ENCODE measurements at places on chromosomes 6 and 20.

DNA sequence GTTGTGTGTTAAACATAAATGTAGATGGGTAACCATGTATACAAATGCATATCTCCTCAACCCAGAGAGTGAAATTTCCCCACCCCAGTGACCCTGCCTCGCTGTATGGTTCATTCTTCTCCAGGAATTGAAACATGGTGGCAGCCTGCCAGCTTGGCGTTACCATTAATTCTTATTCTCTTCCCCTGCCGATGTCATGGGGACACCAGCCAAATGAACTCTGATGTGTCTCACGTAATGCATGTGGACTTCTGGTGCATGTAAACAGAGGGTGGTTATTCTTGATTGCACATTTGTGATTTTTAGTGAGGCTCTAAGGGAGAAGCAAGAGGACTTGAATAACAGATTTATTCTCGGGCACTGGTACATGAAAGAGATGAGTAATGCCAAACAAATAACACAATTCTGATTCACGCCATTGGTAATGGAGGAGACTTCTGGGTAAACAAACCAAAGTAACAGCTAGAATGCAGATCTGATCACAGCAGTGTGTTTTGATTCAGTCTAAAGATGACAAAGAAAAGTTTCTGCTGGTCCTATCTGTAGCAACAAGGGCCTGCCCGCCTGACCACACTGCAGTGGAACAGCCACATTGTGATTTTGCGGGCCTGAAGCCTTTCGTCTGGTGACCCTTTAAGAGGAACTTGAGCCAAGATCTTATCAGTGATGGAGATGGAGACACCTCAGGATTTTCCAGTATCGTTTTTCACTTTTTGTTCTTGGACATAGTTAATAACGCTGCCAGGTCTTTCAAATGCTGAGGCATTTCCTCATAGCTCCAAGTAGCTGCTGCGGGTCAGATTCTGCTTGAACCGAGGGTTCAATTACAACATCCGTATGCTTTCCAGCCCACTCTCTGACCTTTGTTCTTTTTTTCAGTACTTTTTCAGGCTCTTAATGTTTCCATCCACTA lies 171.8 kb upstream of the AKAP12 start:
- no peak for DNase-seq

DNA sequence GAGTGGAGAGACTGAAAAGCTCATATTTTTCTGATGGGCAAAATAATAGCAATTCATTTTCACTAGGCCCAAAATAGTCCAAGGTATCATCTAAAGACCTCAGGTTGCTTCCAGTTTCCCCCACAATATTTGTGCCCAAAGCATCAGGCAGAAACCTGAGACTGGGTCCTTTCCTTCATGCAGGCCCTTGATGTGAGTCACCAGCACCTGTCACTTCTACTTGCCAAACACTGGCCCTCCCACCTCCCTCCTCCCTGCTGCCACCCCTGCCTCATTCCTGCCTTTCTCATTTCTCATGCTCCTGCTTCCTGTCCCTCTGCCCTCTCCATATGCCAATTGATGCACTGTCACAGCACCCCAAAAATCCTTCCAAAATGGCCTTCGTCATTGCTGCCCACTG lies 230.4 kb upstream of the CST7 start:
- DNase-seq, result no peak

DNA sequence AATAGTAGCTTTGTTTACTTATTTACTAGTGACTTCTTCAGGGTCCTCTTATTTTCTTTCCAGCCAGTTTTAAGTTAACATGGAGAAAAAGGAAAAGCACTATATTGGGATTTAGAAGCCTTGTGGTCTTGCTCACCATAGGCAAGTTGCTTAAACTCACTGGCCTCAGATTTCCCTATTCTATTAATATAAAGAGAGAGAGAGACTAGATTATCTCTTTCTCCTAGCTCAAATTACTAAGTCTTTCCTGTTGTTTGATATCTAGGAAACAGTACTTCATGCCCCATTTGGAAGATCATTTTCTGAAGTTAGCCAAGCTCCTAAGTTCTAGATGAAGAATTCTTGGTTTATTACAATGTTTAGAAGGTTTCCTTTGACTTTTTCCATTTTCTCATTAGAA lies 32.5 kb downstream of the CTNNBL1 start:
- DNase-seq, result no peak

GRCh38 chr20:51757226-51757625 lies 11.0 kb downstream of the ATP9A start:
- DNase-seq, result no peak

GRCh38 chr20:63212393-63212730 lies 3.6 kb downstream of the YTHDF1 start:
- DNase-seq, result no peak

- DNase-seq, result no peak
Measured at GRCh38 chr6:16677458-16677857, 83.8 kb downstream of the ATXN1 start.

GRCh38 chr6:38184585-38185080 lies 365.1 kb downstream of the ZFAND3 start:
- no peak for DNase-seq

DNA sequence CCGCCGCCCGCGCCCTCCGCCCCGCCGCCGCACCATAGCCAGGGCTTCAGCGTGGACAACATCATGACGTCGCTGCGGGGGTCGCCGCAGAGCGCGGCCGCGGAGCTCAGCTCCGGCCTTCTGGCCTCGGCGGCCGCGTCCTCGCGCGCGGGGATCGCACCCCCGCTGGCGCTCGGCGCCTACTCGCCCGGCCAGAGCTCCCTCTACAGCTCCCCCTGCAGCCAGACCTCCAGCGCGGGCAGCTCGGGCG lies 1.5 kb downstream of the FOXC1 start:
- no peak for DNase-seq

- DNase-seq, result no peak
Measured at GRCh38 chr20:31274441-31274840, 17.0 kb downstream of the DEFB115 start.

DNA sequence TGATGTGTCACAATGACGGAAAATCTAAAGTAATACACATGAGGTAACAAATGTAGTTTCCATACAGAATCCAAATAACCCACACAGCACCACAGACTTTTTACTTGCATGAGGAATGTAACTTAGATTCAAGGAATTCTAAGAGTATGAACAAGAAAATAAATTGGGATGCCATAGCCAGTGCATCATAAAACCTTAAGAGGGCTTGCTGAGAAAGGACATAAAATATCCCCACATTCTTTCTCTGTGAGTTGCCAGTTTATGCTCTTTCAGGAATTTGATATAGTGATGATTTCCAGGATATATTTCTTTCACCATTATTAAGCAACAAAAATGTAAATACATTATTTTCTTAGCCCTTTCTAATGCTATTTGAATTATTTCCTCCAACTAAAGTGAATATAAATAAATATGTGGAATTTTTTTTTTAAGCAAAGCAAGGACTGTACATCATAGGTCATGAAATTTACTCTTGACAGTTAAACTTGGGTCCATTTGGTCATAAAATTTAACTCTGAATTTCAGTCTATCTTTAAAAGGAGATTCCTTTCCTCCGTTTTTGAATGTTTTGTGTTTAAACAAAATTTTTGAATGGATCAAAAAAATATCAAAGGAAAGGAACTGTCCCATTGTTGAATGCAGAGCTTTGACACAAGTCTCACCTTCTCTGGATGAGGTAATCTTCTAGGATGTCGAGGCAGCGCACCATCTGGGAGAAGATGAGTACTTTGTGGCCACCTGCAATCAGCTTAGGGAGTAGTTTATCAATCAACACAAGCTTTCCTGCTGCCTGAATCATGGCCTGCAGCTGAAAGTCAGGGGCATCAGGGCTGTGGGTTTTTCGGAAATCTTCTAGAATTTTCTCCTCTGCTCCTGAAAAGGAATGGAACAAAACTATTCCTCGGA lies 116.3 kb upstream of the EMILIN3 start:
- no peak for DNase-seq

DNA sequence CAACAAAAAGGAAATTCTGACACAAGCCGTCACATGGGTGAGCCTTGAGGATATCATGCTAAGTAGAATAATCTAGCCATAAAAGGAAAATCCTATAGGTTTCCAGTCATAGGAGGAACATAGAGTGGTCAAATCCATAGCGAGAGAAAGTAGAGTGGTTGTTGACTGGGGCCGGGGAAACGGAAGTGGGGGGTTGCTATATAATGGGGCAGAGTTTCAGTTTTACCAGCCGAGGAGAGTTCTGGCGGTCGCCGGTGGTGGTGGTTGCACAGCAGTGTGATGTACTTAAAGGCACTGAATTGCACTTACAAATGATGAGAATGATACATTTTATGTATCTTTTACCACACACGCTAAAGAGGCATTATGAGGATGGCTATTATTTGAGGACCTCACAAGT lies 4.9 kb downstream of the GPR31 start:
- no peak for DNase-seq

DNA sequence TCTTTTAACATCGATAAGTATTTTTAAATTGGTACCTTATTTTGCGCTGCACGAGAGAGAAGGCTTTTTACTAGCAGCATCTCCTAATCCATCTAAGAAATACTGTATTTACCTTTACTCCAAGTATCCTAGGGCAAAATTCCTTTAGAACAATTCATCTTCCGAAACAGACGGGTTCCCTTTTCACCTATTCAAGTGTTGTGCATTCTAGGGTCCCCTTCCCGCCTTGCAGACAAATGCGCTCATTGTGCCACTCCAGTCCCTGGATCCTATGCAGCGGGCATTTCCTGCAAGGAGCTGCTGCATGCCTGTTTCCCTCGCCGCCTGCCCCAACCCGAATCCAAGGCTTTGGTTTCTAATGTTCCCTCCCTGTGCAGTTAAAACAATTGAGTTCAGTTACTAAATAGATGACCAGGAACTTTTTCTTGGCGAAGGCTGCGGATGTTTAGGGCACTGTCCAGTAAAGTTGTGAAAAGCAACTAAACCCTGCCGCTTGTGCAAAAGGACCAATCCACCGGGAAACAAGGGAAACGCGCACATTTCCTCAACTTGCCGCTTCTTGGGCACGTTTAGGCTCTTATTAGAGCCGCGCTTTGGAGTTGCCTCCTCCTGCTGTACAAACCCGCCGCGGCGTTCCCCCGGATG lies 556 bp upstream of the SCAF8 start:
- DNase-seq, result no peak

DNA sequence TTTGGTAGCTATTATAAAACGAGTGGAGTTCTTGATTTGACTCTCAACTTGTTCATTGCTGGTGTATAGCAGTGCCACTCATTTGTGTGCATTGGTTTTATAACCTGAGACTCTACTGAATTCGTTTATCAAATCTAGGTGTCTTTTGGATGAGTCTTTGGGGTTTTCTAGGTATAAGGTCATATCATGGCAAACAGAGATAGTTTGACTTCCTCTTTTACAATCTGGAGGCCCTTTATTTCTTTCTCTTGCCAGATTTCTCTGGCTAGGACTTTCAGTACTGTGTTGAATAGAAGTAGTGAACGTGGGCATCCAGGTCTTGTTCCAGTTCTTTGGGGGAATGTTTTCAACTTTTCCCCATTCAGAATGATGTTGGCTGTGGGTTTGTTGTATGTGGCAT lies 38.8 kb downstream of the SUMO4 start:
- DNase-seq, result no peak

DNA sequence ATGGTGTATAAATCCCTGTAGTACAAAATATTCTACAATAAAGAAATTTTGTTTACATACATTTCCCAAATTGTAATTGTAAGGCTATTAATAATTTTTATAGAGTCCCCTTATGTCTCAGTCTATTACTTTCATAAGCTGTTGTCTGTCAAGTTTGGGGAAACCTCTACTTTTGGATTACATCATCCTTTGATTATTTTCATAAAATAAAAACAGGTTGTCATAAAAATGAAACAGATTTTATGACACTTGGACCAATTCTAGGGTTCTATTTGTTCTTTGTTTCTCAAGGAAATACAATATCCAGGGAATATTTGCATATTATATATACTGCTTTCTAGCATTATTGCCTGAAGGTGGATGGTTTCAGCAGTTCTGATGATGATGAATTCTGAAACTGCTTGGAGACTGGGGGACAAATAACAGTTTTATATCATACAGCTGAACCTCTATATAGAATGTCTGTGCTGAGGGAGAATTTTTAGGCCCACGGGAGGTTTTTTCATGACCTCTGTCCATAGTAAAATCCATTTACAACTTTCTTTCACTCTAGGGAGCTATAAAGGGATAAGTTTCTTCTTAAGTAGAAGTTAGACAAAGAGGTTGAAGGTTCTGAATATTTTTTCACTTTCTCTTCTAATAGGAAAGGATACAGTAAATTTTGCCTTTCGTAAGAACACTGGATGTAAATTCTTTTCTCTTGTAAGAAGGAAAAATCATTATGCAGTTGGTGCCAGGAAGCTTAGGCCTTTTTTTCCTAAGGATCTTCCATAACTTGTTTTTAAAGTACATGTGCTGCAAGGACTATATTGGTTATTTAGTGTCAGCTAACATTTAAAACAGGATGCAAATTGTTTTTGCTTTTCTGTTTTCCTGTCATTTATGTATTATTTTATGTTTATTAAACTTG lies 58.0 kb downstream of the CD2AP start:
- no peak for DNase-seq

GRCh38 chr20:10961651-10962288 lies 288.0 kb upstream of the JAG1 start:
- no peak for DNase-seq

GRCh38 chr6:53795340-53795701 lies 516 bp downstream of the LRRC1 start:
- no peak for DNase-seq

DNA sequence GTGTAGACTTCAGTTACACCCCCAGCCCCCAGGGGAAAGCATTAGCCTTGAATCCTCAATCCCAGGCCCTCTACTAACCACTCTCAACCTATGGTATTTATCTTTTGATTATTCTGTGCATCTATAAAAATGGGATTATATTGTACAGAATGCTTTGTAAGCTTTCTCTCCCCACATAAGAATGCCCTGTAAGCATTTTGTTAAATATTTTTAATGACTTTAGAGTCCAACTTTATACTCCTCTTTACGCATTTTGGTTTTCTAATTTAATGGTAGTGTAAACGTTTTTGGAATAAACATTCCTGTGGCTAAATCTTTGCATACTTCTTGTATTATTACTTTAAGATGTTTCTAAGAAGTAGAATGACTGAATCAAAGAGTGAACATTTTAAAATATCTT lies 35.4 kb downstream of the FBXO9 start:
- no peak for DNase-seq

DNA sequence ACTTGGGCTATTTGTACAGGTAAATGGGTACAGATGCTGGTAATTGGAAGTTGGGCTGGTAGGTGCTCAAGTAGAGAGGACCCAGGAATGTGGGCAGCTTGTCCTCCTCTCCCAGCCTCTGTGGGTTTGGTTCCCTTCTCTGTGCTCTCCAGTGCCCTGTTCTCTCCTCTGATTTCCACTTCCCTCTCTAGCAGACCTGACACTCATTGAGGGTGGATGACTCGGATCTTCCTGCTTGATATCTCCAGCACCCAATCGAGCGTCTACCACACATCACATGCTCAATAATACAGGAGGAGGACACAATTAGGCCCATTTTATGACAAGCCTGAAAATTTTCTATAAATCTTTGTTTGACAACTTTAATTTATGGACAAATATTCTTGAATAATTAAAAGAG lies 23.7 kb downstream of the CST1 start:
- DNase-seq, result no peak

All from stimulated activated CD4-positive, alpha-beta T cell treated with anti-CD3 and anti-CD28 coated beads, Interleukin-2, amount 100 ng/mL, for 4 hours (primary cell).